ENCODE measurements at places on chromosomes 2 and 18.
A peak's percentile ranks its signal among the peaks of the same experiment; 100 is the strongest.

DNA sequence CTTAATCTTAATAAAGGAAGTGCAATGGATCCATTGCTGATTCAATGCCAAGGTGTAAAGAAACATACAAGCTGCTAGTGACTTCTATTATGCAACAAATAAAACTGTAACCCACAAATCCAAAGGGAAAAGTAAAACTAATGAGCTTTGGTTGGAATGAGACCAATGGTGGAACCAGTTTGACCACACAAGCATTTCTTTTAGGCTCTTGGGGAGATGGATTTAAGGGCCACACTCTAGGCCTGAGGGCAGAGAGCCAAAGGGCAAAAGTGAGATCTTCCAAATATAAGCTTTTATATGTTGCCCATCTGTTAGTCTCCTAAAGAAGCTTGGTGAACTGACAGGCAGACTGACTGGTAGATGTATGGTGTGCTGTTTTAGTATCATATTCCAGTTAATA lies 41.5 kb upstream of the MMADHC start:
- no peak for DNase-seq

DNA sequence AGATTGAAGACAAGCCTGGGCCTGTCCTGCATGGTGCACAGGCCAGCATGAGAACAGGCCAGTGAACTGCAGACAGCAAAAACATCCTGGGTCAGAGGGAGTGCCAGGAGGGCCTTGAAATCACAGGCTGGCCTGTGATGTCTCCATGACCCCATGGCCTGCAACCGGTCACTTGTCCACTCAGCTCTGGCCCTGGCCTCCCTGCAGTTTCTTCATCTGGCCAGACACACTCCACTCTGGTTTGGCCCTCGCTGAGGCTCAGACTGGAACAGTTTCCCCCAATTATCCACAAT lies 12.6 kb downstream of the CYRIA start:
- DNase-seq = no peak

DNA sequence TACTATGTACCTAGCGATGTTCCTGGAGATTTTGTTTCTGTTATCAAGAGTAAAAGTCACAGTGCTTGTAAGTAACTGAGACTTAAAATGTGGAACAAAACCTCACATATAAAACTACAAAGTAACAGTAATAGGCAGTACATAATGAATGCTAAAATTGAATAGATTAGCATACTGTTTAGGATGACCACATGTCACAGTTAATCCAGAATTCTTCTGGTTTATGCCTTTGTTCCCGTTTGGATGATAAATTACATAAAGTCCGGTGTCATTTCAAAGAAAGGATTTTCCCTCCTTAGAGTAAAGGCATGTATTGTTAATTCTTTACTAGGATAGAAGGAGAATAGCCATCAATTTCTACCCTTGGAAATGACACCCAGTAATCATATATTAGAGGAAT lies 56.1 kb downstream of the RBM43 start:
- DNase-seq = no peak

DNA sequence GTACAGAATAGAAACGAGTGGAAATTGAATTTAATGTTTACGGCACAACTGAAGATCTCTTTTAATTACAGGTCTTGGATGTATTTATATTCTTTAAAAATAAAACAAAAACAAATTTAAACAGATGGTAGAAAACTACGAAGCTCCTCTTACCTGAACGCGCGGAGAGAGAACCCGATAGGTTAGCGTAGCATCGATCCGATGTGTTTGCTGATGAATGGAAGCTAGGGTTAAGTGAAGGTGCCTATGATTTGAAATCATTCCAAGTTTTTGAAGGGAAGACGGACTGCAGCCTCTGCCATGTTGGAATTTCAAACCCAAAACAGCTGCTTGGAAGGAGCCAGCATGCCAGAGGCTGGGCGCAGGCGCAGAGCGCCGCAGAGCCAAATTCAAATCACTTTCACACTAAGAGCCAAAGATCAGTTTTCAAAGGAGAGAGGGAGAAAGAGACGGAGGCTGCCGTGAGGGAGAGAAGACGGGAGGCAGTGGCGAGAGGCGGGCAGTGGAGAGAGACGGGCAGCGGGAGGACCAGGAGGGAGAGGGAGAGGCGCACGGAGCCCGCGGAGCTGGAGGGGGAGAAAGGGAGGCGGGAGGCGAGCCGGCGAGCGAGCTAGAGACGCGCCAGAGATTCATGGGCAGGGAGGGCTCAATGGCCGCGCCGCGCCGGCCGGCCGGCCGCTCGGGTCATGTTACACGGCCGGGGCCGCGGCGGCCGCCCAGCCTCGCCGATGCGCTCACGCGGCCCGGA lies at the start of gene FIGN:
Gene FIGN, minus strand, starts transcription at position 324 of the 748 bp plus-strand sequence. CDS start 1,081 bp downstream, outside the sequence.
- peak; percentile 69 for DNase-seq

GRCh38 chr2:236010920-236011685 lies 157.1 kb downstream of the GBX2 start:
- no peak for DNase-seq

GRCh38 chr2:64837116-64837731 lies 152.0 kb upstream of the SLC1A4 start:
- DNase-seq = no peak

GRCh38 chr2:7825591-7826312 lies 856.1 kb upstream of the ID2 start:
- no peak for DNase-seq

- DNase-seq = no peak
Observed at GRCh38 chr2:234969306-234970098, 17.7 kb downstream of the SH3BP4 start.

DNA sequence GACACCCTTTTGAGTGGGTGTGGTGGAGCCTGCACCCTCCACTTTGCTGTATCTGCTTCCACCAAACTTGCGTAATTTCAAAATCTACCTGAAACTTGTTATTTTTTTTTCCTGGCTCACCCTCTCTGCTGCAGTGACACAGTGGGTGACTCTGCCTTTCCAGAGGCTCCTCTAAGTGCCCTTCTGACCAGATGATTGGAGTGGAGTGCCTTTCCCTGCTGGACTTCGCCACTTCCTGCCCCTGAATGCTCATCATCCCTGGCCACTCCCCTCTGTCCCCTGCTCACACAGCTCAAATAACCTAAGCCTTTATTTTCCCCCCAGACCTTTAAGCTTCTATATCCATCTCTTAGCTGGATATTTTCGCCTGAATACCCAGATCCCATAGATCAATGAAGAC lies 777.5 kb upstream of the ID2 start:
- no peak for DNase-seq

DNA sequence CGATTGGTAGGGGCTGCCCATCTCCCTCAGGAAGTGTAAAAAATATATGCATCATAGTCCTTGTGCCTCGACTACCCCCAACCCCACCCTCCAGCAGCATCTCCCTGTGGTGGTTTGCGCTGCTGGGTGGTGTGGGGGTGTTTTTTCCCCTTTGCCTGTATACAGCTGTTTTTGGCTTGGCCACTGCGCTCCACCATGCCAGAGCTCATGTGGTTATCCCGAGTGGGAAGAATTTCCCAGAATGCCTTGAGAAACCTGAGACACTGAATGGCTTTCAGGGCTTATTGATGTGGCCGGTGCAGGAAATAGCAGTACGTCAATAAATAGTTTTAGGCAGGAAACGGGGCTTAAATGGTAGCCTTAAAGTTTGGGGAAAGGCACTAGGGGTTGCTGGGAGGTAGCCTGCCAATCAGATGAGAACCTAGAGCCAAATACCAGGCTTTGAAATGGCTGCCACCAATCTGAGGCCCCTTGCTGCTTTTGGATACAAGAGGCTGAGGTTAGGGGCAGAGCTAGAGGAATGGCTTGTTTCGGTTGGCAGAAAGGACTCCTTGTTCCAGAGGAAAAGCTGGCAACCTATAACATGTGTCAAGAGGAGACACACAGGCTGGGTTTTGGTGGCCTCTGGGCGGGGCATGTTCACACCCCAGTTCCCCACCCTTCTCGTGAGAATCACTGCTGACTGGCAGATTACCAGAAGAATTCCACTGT lies 144.1 kb downstream of the SMAD7 start:
- DNase-seq = no peak

DNA sequence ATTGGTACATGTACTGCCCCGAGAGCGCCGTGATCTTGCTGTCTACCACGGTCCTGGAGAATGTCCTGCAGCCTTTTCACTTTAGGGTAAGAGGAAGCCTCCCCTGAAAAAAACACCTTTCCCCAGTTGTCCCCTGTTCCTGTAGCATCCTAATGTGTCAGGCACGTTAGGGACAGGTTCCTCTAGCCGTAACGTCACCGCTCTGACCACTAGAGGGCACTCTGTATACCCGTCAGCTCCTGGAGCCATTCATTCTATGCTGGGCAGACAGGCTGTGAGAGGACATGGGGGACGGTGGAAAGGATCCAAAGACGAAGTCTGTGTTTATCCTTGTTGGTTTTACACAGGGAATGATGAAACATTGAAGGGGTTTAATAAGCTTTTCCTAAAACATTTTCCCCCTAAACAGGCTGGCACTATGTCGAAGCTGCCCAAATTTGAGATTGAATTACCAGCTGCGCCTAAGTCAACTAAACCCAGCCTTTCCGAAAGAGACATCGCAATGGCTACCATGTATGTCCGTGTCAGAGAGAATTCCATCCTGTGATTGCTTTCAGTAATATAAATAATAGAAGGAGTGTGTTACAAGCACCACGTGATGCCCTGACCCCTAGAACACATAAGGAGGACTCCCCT lies 12.7 kb downstream of the RMC1 start:
- no peak for DNase-seq

- DNase-seq = no peak
Observed at GRCh38 chr2:45596761-45597160, 14.3 kb downstream of the SRBD1 start.

GRCh38 chr2:12006850-12007249 lies 260.4 kb downstream of the LPIN1 start:
- DNase-seq = no peak

GRCh38 chr2:239835056-239835455 lies 190.1 kb downstream of the NDUFA10 start:
- no peak for DNase-seq

DNA sequence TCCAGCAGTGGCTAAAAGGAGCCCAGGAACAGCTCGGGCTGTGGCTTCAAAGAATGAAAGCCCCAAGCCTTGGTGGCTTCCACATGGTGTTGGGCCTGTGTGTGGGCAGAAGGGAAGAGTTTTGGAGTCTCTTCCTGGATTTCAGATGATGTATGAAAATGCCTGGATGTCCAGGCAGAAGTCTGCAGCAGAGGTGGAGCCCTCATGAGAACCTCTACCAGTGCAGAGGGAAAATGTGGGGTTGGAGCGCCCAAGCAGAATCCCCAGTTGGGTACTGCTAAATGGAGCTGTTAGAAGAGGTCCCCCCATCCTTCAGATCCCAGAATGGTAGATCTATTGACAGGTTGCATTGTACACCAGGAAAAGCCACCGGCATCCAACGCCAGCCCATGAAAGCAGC lies 412.1 kb downstream of the TDRD15 start:
- no peak for DNase-seq

DNA sequence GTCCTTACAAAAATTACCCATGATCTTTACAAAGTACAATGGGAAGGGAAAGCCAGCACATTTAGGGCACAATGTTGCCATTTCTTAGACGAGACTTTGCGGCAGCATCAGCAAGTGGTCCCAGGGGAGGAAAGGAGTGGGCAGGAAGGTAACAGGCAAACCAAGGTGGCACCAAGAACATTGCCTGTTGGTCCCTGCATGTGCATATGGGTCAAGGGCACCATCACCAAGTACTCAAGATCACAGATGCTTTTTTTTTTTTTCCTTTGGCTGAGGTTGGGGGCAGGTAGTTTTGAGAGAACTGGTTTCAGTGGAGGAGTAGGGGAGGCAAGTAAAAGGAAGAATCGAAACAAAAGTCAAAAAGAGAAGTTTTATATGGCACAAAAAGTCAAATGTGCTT lies 752 bp upstream of the CYTIP start:
- no peak for DNase-seq

- DNase-seq = no peak
Observed at GRCh38 chr18:45958730-45959129, 8.4 kb downstream of the EPG5 start.

GRCh38 chr2:121289271-121289670 lies 4.3 kb upstream of the TFCP2L1 start:
- DNase-seq = no peak

GRCh38 chr2:156396126-156396525 lies 40.1 kb upstream of the GPD2 start:
- no peak for DNase-seq

DNA sequence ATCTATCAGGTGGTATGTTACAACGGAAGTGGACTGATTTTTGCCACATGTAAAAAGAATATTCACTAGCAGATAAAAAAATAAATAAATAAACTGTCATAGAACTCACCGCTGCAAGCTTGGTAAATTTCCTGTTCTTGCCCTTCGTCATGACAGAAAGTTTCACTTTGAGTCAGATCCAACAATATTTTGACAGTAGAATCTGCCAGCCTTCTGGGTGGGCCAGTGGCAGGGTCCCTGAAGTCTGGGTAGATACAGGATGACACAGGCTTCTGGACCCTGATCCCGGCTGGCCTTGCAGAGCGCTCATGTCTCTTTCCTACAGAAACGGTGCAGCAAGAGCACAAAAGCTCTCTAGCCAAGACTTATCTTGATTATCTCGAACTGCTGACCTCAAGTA lies 97.8 kb upstream of the PMAIP1 start:
- DNase-seq = no peak

- DNase-seq = no peak
Observed at GRCh38 chr18:76405681-76406356, 89.2 kb downstream of the ZNF516 start.

- no peak for DNase-seq
Observed at GRCh38 chr2:182717416-182717815, 1.4 kb downstream of the DNAJC10 start.

DNA sequence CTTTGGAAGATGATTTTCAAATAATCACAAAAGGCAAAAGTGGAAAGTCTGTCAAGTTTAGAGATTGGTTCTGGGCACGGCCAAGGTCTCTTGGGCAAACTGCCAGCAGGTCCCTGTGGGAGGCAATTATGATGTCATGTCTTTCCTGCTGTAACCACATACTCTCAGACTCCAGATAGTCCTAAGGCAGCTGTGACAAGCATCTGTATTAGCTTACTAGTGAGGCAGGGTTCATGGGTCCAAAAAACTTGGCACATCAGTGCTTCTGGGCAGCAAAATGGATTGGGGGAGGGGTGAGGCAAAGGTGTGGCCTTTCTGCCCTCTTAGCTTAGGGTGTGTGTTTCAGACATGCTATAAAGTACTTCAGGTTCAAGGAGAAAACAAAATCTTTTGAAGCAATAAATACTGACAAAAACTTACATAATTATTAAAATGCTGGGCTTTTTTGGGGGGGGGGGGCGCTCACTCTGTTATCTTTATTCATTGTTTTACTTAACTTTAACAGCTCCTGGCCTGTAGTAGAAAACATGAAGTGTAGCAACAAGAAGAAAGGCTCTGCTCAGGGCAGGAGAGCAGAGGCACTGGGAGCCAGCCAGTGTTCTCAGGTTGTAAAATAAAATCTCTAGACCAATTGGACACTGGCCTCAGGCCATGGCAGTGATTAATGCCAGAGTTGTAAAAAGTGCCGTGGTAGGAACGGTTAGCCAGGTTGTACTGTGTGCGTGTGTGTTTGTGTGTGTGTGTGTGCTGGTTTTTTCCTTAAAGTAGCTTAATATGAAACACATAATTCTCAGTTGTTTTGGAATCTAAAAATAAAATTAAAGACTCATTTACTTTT lies 14.3 kb upstream of the TANC1 start:
- peak; percentile 61 for DNase-seq

Measured in GM04504 (cell line).